ENCODE measurements at places on chromosomes 5 and 9.

- no peak for DNase-seq
Measured at GRCh38 chr5:135488727-135489465, 36.7 kb upstream of the TIFAB start.

GRCh38 chr9:128159522-128159783 lies 612 bp upstream of the BBLN start:
- peak; percentile 12 for DNase-seq

- no peak for DNase-seq
Measured at GRCh38 chr9:86749161-86749893, 198.0 kb downstream of the GAS1 start.

DNA sequence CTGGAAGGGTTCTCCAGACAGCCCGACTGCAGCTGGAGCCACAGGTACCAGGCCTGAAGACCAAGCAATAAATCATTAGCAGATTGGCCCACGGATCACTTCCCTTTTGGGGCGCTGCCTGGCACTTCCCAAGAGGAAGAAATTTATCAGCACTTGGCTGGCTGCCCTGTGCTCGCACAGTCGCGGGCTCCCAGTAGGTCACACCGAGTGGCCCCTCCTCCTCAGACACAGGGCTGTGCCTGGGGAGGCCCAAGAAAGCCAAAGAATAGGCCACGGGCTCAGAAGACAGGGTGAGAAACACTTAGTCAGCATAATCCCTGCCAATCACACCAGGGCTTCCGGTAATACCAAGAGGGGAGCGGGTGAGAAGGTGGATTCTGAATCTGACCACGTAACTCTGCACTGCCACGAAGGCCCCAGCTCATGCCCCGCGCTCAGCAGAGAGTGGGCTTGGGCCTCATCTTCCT lies 115.7 kb upstream of the MSX2 start:
- no peak for DNase-seq

DNA sequence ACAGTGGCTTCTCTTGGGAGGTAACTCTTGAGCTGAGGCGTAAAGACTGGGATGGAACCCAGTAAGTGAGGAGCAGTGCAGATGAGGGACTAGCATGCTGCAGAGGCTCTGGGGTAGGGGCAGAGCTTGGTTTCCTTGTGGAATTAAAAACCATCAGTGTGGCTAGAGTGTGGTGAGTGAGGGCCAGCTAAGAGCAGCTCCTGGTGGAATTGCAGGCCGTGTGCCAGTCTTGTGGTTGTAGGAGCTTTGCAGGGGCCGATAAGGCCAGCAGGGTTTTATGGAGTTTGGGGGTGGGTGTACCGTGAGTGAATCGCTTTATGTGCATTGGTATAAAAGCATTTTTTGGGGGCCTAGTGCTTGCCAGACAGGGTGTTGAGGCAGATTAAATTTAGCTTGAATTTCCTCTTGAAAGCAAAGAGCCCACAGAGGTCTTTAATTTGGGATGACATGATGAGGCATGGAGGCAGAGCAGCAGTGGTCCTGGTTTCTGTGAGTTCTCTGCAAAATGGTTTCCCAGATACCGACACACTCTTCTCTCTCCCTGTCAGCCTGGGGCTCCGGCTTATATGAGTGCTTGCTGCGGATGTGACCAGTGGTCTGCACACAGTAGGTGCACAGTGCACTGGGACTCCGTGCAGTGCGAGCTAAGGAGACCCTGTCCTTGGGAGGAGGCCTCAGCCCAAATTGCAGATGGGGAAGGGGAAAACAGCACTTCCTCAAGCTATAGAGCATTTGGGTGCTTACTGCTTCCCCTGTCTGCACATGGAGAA lies 176.4 kb upstream of the PITX1 start:
- no peak for DNase-seq

DNA sequence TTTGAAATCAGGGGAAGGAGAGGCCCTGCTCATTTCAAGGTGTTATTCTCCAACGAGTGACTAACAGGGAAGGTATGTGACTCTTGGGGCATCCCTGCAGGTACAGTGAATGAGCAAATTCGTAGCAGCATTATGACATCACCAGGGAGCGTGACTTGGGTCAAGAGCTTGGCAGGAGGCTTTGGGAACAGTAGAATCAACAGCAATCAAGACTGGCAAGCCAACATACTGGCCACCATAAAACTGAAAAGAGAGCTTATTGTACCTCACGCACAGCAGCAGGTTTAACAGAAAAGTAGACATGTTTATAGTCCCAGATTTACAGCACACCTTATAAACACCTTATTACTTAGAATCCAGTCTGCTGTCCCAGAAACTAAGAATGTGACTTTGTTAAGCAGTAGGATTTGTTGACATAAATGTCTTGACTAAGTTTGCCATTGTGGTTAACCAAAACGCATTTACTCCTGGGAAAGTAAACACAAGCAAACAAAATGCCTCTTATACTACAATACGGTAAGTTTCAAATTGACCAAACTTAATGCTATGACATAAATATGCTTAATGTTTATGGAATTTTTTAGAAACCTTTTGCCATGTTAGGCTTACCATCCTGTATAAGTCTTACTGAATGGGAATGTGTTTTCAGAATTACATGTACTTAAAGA lies 297.8 kb downstream of the NPR3 start:
- DNase-seq: no peak

DNA sequence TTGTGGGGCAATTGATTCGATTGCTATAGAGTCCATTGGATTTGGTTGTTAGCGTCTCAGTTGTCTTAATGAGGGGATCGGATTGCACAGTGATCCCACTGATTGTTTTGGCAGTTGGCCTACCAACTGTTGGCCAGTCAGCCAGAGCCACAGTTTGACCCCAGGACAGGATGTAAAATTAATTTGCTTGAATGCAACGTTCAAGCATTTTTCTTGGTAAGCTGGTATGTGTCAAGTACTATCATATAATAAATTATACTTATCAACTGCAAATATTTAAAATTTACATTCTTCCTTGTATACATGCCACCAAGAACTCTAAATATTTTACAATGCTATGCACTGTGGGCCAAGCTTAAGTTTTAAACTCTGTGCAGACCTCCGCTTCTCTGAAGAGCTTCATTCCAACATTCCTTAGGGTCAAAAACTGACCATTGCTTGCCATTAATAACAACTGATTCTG lies 80.4 kb upstream of the OSMR start:
- no peak for DNase-seq

DNA sequence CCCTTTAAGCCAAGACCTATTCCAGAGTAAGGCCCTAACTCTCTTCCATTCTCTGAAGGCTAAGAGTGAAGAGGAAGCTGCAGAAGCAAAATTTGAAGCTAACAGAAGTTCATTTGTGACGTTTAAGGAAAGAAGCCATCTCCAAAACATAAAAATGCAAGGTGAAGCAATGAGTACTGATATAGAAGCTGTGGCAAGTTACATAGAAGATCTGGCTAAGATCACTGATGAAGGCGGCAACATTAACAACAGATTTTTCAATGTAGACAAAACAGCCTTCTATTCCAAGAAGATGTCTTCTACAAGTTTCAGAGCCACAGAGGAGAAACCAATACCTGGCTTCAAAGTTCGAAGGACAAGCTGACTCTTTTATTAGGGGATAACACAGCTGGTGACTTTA lies 1143.4 kb downstream of the CDH12 start:
- DNase-seq: no peak

GRCh38 chr5:33068786-33069185 lies 357.7 kb downstream of the NPR3 start:
- no peak for DNase-seq

GRCh38 chr9:109020581-109021511 lies 7.5 kb upstream of the CTNNAL1 start:
- no peak for DNase-seq

GRCh38 chr5:172334196-172334595 lies 50.6 kb upstream of the UBTD2 start:
- DNase-seq: no peak

- DNase-seq: no peak
Measured at GRCh38 chr5:144369006-144369405, 198.3 kb downstream of the KCTD16 start.

- no peak for DNase-seq
Measured at GRCh38 chr5:40141896-40142295, 537.8 kb upstream of the PTGER4 start.

DNA sequence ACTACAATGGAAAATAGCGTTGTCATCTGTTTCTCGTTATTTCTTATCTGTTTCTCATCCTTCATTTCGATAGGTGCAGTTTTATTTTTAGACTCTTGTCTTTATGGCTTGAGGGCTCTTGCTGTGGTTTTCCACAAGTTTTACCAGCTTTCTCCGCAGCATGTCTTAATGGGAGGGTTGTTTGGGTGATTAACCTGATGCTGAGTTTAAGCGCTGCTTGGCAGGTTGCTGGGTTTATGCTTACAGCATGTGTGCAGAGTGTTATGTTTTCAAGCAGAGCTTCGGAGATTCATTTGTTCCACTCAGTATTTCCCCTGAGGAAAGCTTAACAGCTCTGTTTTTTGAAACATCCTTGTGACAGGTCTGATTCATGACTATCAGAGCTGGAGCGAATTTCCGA lies 154.0 kb downstream of the SLC12A2 start:
- DNase-seq: no peak

DNA sequence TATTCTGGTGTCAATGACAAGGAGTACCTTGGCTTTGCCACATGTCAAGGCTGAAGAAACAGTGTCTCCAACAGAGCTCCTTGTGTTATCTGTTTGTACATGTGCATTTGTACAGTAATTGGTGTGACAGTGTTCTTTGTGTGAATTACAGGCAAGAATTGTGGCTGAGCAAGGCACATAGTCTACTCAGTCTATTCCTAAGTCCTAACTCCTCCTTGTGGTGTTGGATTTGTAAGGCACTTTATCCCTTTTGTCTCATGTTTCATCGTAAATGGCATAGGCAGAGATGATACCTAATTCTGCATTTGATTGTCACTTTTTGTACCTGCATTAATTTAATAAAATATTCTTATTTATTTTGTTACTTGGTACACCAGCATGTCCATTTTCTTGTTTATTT lies 19.8 kb downstream of the CD274 start:
- DNase-seq: no peak

DNA sequence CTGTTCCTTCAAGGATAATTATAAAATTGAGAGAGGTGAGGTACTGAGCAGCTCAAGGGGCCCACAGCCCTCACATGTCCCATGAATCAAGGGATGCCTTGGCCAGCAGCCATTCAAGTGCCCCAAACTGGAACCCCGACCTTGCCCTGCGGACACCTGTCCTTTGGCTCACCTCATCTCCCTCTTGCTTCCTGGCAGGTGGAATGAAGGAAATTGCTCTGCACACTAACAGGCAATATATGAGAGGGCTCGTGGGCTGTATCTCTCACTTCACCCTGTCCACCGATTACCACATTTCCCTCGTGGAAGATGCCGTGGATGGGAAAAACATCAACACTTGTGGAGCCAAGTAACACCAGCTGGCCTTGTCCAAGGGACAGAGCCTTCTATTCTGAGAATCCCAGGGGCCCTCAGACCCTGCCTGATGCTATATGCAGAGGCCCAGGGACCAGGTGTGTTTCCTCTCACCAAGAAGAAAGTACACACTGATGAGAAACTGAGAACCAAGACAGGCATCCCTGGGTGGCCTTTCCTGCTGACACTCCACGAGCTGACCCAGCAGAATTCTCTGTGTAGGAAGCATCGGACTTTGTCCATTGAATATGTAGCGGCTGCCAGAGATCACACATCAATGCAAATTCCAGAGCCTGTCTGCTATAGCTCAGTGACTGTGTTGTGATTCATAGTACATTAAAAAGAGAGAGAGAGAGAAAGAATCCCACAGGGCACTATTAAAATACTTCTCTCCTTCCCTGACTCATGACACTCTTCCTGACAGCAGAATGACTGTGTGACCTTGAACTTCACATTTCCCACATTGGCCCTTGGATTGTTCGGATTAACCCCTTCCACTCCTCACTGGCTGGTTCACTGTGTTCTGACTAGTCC lies 92.6 kb downstream of the LIFR start:
- no peak for DNase-seq

- no peak for DNase-seq
Measured at GRCh38 chr5:146006470-146007190, 70.3 kb downstream of the SH3RF2 start.

GRCh38 chr9:72855890-72856523 lies 96.8 kb downstream of the ALDH1A1 start:
- no peak for DNase-seq

DNA sequence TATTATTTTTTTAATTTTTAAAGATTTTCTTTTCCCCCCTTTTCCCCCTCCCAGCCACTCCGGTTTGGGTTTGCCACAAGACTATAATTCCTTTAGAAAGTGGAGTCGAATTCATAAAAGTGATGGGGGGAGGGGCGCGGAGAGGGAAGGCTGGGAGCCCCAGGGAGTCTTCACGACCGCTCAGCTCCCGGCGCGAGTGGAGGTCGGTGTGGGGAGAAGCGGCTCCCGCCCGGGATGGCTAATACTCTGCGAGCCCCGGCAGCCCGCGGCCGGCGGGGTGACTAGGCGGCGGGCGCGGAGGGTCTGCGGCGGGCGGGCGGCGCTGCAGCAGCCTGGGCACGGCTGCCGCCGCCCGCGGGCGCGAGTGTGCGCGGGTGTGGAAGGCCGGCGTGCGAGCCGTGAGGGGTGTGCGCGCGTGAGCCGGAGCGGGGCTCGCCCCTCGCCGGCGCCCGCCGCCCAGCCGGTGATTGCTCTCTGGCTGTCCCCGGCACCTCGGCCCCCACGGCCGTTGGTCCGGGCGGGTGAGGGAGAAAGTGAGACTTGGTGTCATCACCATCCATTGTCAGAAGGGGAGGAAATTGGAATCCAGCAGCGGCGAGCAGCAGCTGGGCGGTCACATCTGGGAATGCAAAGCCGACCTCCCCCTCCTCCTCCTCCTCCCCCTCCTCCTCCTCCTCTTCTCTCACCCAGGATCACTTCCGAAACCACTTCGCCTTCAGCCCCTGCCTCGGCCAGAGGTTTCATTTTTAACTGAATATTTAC lies at the start of gene PARP8:
TSS of gene PARP8 (plus strand) at position 377 of the 762 bp plus-strand sequence. CDS start 459 bp downstream, outside the sequence.
- DNase-seq: peak; percentile 16

DNA sequence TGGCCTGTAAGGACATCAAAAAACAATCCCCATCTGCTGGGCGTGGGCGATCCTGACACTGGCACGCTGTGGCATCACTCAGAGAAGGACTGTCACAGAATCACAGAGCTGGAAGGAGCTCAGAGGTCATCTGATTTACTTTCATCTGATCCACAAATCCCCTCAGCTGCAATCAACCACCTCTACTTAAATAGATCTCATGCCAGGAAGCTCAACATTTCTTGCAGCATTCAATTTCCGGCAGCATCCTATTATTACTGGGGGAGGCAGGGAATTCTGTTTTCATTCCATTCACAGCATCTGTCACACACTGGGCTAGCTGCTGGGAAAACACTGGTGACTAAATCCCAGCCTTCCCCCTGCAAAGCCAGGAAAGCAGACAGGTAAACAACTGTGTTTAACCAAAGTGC lies 38.3 kb downstream of the RETREG1 start:
- DNase-seq: no peak

GRCh38 chr5:78667461-78668103 lies 19.0 kb upstream of the LHFPL2 start:
- no peak for DNase-seq

All from stimulated activated CD4-positive, alpha-beta T cell treated with anti-CD3 and anti-CD28 coated beads, TNF-alpha, amount 100 ng/mL, for 1 hour (primary cell).